ENCODE measurements at places on chromosomes 2 and 18. TPM values are rescaled to one million over a fixed set of nuclear protein-coding genes. Genes with fewer than 3 reads are reported as not detected.

GRCh38 chr2:166592750-166593149 lies 98.7 kb upstream of the SCN7A start:
- DNase-seq = no peak

- DNase-seq = no peak
Observed at GRCh38 chr18:9173770-9174233, 37.2 kb downstream of the ANKRD12 start.

REG3A gene
- total RNA-seq = not detected

DNA sequence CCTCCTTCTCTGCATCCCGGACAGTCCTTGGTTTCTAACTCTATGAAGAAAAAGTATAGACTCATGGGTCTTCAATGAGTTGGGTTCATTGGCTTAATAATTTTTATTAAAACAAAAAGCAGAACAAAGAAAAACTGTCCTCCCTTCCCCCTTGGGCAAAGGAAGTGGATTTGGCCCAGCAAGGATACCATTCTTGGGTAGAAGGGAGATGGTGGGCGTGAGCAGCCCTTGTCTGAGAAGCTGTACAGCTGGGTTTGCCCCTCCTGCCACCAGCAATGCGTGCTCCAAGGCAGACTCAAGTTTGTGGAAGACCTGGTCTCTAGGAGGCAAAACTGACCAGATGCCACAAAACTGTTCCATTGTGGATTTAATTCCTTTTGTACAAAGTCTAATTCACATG lies 12.7 kb downstream of the PCARE start:
- DNase-seq = no peak

- DNase-seq = no peak
Observed at GRCh38 chr2:237631007-237631785, 3.8 kb downstream of the LRRFIP1 start.

SLC16A14 gene
- total RNA-seq = 0.74 TPM

PDCD1 gene
- 60.5 TPM for total RNA-seq

ACTR1B gene
- 70.7 TPM for total RNA-seq

DNA sequence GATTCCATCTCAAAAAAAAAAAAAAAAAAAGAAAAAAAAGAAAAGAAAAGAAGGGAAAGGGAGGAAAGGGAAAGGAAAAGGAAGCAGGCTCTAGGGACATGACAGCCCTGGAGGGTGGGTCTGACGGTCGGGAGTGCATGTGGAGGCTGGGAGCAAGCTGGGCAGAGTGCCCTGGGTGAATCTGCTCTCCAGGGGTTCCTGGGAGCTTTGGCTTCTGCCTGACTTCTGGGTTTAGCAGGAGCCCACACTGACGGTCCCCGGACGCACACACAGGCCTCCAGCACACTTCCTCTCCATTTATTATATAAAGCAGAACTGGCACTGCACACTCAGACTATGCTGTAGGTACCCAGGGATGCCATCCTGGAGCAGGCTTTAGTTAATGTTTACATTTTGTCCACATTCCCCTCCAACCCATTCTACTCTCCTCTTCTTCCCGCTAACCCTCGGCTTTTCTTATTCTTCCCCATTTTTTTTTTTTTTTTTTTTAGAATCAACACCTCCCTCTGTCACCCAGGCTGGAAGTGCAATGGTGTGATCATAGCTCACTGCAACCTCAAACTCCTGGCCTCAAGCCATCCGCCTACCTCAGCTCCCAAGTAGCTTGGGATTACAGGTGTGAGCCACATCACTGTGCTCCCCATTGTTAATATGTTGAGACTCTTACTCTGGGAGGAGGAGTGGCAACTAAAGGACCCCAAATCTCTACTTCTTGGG lies 151.1 kb upstream of the SLC1A4 start:
- DNase-seq = no peak

NCK2 gene
- 71.6 TPM for total RNA-seq

DNA sequence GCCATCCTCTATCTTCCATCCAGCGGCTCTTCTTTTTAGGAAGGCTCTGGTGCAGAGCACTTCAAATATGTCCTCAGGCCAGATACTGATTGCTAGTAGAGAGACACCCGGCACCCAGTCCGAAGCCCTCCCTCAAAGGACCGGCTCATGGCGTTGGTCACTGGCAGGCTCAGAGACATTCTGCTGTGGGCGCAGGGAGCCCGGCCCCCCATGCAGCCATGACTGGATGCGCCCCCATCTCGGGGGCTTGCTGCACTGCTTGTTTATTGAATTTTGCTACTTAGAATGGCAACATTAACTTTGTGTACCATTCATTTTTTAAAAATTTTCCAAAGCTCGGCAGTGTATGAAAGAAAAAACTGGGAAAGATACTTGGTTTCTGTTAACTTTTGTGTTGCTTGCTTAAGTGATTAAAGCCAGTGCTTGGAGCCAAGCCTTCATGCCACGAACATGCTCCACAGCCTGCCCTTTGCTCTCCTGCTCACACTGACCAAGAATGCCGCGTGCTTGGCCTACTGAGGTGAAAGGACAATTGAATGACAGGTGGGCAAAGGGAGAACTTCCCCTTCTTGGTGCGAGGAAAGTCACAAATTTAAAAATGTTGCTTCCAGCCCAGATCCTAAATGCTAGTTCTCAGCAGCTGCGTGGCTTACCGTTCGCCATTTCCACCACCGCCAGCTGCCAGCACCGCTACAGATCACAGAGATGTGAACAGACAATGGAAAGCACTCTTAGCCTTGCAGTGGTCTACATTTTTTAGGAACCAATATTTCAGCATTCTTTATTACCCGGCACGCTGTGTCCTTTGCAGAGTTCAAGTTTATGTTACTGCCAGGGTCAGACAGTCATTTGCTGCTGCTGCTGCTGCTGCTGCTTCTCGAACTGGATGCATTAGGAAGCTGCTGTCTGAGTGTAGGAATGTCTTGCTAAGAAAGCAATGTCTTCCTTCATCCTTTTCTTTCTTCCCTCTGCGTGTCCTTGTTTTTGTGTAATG lies 76.7 kb downstream of the FAM210A start:
- DNase-seq = no peak

Data from activated T-cell treated with anti-CD3 and anti-CD28 coated beads, Interleukin-2, amount 50 U/mL, for 4 hours (primary cell).